ENCODE measurements at places on chromosomes 1 and 21.

DNA sequence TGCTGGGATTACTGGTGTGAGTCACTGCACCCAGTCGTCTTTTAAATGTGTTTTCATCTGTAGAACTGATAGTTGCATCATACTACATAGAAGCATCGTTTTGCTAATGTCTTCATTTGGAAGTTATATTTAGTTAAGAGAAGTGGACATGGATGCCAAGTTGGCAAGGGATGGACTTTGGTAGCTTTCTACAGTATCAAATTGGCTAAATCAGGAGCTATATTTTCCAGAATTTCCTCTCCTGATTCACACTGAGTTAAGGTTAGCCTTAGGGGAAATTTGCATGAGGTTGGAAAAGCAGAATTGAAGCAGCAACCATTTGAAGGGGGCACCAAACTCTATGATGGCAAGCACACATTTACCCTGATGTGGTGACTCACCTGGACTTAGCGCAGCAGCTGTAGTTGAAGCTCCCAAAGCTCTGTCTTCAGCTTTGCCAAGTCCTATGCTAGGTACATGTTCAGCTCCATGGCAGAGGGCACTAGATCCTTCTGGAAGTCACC is 43.9 kb downstream of the DUSP10 start:
- no peak for DNase-seq

GRCh38 chr1:101147381-101147780 is 89.4 kb upstream of the S1PR1 start:
- no peak for DNase-seq

DNA sequence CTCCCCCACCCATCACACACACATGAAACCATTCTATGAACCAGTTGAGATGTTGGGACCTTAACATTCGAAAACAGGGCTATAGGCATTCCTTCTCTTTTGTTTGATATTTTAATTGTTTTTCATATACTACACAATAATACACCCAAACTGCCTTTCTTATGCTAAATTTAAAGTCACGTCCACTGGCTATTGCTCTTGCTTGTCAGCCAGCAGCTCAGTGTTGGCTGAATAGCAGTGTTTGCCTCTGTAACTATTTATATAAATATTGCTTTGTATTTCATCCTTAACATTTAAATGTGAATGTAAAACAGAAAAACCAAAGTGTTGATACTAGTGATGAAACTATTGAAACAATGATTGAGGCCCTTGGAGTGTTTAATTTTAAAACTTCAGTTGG is 234.4 kb upstream of the KCNK2 start:
- no peak for DNase-seq

DNA sequence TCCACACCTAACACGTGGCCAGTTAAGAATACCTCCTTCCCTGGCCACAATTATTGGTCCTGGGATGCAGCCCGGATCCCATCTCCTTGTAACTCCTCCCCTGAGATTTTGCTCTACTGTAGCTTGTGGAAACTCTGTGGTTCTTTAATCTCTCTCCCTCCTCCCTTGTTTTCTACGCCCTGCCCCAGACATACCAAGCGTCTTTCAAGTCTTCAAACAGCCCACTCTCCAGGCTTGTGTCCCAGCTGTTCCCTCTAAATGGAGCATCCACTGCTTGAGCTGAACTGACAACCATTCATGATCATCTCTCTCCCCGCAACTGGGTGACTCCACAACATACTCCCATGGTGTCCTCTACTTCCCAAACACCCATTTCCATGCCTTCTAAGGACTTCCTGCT is 111.6 kb downstream of the SIPA1L2 start:
- no peak for DNase-seq

GRCh38 chr1:25447547-25447946 is 16.9 kb downstream of the MACO1 start:
- DNase-seq = no peak

GRCh38 chr1:60583696-60584095 is 498.7 kb upstream of the NFIA start:
- DNase-seq = no peak

GRCh38 chr1:212098310-212098709 is 62.8 kb downstream of the DTL start:
- DNase-seq = no peak

GRCh38 chr1:68046423-68046822 is 4.0 kb downstream of the DIRAS3 start:
- no peak for DNase-seq
